ENCODE measurements at places on chromosomes 1 and 21.

DNA sequence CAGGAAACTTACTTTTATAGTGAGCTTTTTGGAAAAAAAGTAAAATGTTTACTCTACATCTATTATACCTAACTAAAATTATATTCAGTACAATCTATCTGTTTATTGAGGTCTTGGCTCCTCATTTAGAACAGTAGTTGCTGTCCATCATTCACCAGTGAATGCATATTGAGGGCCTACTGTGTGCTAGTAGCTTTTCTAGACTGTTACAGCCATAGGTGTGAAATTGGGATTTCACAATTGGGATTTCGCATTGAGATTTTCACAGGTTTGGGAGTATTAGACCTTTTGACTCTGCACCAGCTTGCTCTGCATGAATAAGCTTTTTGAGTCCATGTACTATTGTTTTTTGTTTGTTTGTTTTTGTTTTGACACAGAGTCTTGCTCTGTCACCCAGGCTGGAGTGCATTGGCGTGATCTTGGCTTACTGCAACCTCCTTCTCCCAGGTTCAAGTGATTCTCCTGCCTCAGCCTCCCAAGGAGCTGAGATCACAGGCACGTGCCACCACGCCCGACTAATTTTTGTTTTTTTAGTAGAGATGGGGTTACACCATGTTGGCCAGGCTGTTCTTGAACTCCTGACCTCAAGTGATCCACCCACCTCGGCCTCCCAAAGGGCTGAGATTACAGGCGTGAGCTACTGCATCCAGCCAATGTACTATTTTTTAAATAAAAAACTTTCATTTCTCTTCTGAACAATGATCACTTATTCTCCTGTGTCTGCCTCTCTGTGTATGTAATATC is 47.2 kb upstream of the ERRFI1 start:
- DNase-seq, result no peak

GRCh38 chr1:230270559-230271281 is 155.4 kb downstream of the PGBD5 start:
- DNase-seq, result no peak

GRCh38 chr1:206526064-206526911 is 19.0 kb downstream of the RASSF5 start:
- no peak for DNase-seq

- DNase-seq, result no peak
These were observed 118.1 kb upstream of the POGK start for GRCh38 chr1:166721145-166721544.

- no peak for DNase-seq
These were observed 7.1 kb downstream of the RNPEP start for GRCh38 chr1:201989354-201990128.

DNA sequence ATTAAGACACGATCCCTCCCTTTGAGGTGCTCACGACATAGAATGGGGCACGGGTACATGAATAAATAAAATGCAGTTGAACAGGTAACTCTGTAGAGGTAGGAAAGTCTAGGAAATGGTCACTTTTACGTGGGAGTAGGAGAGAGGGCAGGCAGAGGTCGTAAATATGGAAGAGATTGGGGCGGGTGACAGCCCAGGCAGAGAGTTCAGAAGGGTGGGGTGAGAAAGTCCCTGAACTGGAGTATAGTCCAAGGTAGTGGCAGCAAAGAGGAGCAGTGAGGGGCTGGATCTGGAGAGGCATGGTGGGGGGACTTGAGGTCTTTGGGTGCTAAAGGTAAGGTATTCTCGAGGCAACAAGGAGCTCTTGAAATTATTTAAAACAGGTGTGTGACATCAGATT is 147.9 kb downstream of the C1orf21 start:
- no peak for DNase-seq

- no peak for DNase-seq
These were observed 89.9 kb downstream of the RASAL2 start for GRCh38 chr1:178183796-178184195.

DNA sequence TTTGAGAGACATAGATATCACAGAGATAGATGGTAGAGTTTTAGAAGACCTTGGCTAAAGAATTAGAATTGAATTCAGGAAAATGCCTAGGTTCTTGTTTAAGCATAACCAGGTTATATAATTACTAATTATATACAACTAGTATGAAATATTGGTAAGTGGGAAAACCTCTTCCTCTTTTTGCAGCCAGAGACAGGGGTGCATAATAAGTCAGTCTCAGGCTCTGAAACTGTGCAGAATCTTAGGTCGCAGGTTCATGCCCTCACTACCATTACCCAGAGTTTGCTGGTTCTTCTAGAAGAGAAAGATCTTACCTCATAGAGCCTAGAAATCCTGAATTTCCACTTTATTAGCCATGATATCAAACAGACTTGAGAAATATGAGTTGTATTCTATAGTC is 183.3 kb downstream of the NEK7 start:
- DNase-seq, result no peak

DNA sequence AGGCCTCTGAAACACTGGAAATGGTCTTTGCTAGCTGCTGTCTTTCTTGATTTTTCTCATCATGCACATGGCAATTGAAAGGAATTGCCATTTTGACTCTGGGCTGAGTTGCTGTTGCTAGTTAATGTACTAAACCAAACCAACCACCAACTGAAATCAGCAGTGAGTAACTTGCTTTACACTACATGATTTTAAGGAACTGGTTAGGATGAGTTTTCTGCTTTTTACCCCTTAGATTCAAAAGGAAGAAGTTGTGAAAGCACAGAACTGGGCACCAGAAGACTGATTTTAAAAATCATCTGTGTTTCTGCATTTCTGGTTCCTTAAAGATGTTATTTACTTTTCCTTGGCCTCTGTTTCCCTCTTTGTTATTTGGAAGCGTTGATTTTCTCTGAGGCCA is 361.9 kb downstream of the HLX start:
- no peak for DNase-seq

DNA sequence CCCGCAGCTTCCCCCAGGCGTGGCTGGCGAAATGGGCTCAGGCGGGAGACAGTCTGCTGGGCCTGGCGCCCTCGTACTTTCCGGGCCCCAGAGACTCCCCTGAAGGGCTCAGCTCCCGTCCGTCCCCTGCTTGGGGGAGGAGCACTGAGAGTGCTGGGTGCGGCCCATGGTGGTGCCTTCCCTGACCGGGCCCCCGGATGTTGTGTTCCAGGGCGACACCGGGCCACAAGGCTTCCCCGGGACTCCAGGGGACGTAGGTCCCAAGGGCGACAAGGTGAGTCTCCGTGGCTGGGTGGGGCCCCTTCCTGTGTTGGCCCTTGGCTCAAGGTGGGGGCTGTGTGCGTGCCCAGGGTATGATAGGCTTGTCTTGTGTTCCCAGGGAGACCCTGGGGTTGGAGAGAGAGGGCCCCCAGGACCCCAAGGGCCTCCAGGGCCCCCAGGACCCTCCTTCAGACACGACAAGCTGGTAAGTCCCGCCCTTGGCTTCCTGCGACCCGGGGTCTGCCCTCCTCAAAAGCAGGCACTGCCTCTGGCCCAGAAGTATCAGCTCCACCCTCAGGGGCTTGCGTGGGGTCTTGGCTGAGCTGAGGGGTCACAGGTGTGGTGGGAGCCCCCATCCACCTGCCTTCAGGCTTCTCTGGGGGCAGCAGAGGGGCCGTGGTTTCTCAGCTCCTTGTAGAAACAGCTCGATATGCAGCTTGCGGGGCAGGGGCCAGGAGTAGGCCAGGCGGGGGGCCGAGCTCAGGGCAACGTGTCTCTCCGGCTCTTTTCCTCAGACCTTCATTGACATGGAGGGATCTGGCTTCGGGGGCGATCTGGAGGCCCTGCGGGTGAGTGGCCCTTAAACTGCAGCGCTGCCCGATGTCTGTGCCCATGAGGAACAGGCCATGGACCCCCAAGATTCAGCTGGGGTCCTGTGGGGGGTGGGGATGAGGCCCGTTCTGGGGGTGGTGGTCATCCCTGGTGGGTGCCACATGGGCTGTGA is 62.3 kb downstream of the SLC19A1 start:
- no peak for DNase-seq

- DNase-seq, result no peak
These were observed 2.1 kb downstream of the RCOR3 start for GRCh38 chr1:211261229-211261628.

DNA sequence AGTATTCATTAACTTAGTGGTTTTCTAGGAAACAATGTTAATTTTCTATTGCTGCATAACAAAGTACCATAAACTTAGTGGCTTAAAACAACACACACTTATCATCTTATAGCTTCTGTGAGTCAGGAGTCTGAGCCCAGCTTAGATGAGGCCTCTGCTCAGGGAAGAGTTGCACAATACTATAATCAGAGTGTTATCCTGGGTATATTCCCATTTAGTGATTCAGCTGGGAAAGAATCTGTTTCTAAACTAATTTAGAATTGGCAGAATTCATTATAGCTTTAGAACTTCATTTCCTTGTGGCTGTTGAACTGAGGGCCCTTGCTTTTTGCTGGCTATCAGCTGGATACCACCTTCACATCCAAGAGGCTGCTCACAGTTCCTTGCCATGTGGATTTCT is 515.5 kb downstream of the BRINP3 start:
- DNase-seq, result no peak
